Calu3 (cell line): ENCODE measurements at places on chromosomes 2 and 18.
A peak's percentile ranks its signal among the peaks of the same experiment; 100 is the strongest.

GRCh38 chr2:32425719-32426141 lies 68.9 kb downstream of the BIRC6 start:
- no peak for DNase-seq

GRCh38 chr2:9707611-9708160 lies 76.9 kb upstream of the YWHAQ start:
- DNase-seq: no peak

- no peak for DNase-seq
These were observed 109.1 kb downstream of the HDAC4 start for GRCh38 chr2:239291475-239292350.

- peak; percentile 12 for DNase-seq
These were observed 169.1 kb downstream of the ATAD2B start for GRCh38 chr2:23757686-23758433.

DNA sequence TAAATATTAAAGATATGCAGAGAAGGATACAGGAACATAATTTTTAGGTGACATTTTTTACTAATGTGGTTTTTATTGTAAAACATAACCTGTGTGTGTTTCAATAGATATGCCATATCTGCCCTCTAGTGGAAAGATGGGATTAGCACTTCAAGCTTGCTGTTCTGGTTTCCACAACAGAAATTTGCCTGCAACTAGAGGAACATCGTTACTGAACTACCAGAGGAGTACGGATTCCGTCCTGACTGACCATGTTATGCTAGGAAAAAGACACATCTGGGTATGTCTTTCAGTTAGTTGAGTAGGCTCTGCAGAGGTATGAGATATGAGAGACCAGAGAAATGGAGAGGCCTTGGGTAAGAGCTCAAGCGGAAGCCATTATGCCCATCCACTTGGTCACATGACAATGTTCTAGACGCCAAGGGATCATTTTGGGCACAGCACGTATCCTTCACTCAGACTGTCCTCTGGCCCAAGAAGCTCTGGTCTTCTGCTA lies 104.9 kb downstream of the MBD2 start:
- peak; percentile 35 for DNase-seq

GRCh38 chr2:231526341-231527090 lies 3.7 kb downstream of the NMUR1 start:
- DNase-seq: no peak

DNA sequence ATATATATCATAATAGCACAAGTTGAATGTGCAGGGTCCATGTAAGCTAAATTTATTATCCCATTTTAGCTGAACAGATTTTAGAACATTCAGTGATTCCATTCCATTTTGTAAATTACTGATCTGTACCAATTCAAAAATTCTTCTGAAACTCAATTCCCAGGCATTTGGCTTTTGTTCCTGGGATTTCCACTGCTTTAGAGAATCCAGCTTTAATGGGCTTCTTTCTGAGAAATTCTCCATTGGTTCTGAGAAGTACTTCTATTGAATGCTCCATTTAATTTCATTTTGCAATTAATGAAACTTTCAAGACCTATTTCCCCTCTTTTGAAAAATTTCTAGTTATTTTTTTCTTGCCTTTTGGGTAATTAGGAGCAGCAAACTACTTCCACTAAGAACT lies 36.8 kb downstream of the BCL2 start:
- DNase-seq: no peak

DNA sequence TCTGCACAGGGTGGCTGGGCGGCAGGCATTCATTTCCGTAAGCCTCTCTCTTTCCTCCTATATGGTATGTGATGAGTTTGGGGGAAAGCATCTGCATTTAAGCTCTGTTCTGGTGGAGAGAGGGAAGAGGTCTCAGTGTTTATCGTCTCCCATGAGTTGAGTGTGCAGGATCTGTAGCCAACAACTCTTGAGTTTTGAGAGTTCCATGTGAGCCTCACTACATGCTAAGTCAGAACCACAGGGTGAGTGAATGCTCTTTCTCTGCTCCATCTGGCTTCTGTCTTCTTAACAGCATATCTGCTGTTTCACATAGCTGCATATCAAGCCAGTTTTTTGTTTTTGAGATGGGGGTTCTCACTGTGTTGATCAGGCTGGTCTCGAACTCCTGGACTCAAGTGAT lies 22.7 kb downstream of the RAB31 start:
- DNase-seq: no peak

GRCh38 chr2:7109533-7109885 lies 192.3 kb downstream of the RNF144A start:
- no peak for DNase-seq

DNA sequence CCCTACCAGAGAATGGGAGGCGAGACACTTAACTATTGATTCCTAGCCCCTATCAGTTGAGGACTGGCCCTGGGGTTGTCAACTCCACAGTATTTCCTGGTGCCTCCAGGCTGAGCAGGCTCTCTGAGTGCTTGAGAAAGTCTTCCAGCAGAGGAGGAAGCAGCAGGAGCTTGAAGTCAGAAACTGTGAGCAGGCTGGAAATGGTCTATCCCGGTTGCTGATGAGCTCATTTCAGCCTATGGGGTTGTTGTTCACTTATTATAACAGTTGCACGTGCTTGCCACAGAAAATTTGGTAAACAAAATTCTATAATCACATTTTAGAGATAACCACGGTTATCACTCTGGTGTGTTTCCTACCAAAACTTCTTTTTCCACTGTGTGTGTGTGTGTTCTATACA lies 254.7 kb upstream of the THUMPD2 start:
- no peak for DNase-seq

GRCh38 chr2:102418421-102418961 lies 4.5 kb upstream of the IL18RAP start:
- no peak for DNase-seq
